NCI-H446 treated with DMSO at 0.1 percent for 48 hours (cell line): ENCODE measurements at places on chromosomes 5 and 9.

- peak; percentile 48 for DNase-seq
Observed at GRCh38 chr5:88824892-88825583, 57.9 kb downstream of the MEF2C start.

- DNase-seq = no peak
Observed at GRCh38 chr5:14595891-14596290, 14.3 kb downstream of the OTULINL start.

- DNase-seq = no peak
Observed at GRCh38 chr9:124385623-124386022, 29.6 kb downstream of the PSMB7 start.

DNA sequence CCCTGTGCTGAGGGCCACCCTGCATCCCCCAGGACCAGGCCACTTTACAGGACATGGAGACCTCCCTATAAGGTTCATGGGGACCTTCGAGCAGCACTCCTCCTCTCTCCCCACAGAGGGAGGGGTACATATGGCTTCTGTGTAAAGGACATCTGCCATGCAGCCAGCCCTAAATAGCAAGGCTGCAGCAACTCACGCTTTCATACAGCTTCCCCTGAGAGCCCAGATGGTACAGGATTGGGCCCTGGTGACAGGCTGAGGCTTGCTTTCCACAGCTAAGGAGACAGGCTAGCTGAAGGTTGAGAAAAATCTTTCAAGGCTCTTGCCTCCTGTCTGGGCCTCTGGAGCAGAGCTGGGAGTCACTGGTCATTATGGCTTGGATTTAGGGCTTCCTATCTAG is 147.0 kb upstream of the ZNF366 start:
- peak; percentile 28 for DNase-seq

- DNase-seq = no peak
Observed at GRCh38 chr9:76114144-76114543, 223.7 kb downstream of the PCSK5 start.

DNA sequence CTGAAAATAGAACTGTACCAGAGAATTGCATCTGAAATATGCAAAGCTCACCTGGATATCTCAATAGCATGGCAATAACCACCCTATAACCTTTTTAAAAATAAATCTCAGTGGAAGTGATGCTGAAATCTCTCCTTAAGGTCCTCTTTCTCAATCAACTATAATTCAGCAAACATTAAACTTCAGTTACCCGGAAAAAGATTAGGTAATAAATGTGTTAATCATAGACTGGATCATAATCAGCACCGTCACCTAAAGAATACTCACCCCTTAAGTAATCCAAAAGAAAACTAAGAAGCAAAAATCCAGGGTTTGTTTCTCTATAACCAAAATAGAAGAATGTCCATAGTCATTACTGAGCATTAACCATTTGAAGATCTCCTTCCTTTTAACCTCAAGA is 44.3 kb upstream of the DENND4C start:
- DNase-seq = no peak

DNA sequence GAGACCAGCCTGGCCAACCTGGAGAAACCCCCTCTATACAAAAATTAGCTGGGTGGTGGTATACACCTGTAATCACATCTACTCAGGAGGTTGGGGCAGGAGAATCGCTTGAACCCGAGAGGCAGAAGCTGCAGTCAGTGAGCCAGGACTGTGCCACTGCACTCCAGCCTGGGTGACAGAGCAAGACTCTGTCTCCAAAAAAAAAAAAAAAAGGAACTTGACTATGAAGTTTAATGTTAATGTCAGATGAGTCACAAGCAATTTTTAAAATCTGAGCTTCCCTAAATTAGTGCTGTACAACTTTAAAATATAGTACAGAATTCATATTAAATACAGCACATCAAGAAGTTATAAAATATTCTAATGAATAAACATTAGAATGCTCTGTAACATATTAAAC is 1.5 kb downstream of the MEIKIN start:
- DNase-seq = no peak

DNA sequence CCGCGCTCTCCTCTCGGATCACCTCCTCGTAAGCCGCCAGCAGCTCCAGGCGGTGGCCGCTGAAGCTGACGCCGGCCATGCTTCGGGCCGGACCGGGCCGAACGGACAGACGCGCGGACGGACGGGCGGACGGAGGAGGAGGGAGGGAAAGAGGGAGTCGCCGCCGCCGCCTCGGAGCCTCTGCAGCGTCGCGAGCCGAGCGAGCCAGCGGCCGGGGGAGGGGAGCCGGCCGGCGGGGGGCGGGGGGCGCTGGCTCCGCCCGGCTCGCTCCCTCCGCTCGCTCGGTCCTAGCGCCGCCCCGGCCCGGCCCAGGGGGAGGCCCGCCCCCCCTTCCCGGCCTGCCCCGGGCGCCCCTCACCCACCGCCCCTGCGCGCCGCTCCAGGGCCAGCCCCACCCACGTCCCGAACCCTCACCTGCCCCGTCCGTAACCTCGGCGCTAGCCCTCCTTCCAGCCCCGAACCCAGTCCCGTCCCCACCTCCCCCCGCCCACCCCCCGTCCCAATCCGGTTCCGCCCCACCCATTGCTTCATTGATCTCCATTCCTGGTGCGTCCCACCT is at the start of gene DBN1:
DBN1 (minus strand) TSS at position 192 of the 559 bp plus-strand sequence; CDS start at position 79, 113 bp downstream.
- peak; percentile 21 for DNase-seq
